ENCODE measurements at places on chromosomes 7 and 10.
A peak's percentile ranks its signal among the peaks of the same experiment; 100 is the strongest.

DNA sequence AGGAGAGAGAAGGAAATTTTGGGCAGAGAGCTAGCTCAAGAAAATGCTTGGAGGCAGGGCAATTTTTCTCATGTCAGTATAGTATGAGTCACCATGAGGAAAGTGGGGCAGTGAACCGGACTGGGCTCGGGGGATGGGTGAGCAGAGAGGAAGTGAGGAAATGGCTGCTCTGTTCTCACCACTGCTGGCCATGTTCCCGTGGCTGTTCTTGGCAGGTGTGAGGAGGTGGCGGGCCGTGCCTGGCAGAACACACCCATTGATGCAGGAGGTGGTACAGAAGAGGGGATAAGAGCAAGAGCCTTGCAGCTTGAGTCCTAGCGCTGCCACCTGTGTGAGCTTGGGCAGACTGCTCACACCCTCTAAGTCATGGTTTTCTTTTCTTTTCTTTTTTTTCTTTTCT is 304.4 kb upstream of the LYZL1 start:
- DNase-seq, result peak; percentile 85

DNA sequence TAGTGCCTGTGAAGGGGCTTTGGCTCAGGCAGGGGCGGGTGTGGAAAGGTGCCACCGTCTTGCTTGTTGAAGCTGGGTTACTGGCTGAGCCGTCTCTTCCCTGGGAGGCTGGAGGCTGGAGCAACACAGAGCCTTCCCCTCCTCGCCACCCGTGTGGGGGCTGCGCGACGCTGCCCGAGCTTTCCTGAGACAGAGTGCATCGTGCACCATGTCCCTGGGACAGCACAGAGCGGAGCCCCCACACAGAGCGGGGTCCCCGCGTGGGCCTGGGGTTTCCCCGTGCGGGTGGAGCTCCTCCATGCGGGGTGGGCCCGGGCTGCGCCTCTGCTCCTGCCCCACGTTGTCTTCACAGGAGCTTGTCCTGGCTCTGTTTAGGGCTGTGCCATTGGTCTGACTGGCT is 69.9 kb downstream of the INPP5A start:
- DNase-seq, result no peak

- DNase-seq, result no peak
Observed at GRCh38 chr7:13989949-13990305, 461 bp upstream of the ETV1 start.

DNA sequence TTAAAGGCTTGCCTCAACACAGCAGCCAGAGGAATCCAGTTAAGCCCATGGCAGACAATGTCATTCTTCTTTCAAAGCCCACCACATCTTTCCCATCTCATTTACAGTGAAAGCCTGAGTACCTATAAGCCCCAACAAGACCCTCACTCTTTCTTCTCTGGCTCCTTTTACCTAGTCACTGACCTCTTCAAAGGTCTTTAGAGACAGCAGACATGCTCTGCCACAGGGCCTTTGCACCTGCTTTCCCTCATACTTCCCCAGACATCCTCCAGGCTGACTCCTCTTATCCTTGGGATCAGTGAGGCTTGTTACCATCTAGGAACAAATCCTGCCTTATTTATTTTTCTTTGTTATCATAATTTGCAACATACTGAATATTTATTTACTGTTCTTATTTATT is 17.8 kb downstream of the HYAL4 start:
- DNase-seq, result no peak

DNA sequence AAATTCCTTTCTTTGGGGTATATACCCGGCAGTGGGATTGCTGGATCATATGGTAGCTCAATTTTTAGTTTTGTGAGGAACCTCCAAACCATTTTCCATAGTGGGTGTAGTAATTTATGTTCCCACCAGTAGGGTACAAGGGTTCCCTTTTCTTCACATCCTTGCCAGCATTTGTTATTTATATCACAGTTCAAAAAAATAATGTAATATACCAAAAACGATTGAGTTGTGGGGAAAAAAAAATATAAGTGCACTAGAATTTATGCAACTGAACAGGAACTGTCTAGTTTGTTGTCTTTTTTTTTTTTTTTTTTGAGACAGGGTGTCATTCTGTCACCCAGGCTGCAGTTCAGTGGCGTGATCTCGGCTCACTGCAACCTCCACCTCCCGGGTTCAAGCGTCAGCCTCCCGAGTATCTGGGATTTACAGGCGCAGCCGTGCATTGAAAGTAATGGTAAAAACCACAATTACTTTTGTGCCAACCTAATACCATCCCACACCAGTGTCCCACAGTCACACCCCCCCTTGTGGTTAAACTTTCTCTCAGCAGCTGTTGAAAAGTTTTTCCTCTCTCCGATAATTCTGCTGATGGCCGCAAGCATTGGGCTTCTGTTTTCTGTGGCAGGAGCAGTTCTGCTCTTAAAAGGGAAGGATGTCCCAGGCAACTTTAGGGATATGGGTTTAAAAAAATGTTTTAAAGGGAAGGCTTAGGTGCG is 6.8 kb upstream of the LAT2 start:
- DNase-seq, result peak; percentile 58

DNA sequence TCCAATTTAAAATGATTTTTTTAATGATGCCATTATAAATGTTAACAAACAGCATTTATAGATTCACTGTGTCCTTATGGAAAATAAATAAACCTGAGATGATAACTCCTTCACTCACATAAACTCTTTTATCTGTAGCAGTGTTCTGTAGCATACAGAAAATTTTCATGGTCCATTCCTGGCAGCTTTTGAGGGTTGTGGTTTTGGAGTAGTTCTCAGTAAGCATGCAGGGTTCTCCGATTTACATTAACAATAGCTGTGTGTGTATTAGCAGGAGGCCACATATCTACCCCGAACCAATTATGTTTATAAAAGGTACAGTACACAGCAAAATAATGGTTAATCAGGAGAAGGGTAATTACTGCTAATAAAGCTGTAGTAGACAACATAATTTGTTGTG is 162.7 kb downstream of the CDCA7L start:
- DNase-seq, result no peak

GRCh38 chr7:512541-513311 is 6.9 kb downstream of the PDGFA start:
- DNase-seq, result no peak

DNA sequence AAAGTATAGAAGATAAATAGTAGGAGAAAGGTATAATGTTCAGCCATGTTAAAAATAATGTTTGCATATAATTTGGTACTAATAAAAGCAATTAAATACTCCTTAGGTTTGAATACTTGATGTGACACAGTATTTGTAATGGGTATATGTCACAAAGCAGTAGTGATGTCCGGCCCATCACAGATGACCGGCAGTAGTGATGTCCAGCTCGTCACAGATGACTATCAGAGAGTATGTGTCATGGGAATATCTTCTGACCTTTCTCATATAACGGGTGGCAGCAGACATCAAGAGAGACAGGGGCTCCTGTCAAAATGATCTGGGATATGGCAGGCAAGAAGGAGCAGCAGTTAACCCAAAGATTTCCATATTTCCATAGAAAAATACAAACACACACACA is 477.4 kb upstream of the KLF6 start:
- no peak for DNase-seq

DNA sequence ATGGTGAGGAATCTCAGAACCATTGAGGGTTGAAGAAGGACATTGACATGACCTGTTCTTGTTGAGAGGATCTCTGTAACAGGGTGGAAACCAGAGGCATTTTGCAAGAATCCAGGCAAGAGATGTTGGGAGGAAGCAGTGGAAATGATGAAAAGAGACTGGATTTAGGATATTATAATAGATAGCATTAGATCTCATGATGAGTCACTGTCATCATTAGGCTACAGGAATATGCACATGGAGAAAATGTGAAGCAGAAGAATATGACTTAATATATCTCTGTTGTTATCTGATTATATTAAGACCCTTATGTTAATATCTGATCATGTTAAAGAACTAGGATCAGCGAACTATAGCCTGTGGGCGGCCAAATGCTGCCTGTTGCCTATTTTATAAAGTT is 393.0 kb upstream of the MTPN start:
- no peak for DNase-seq

DNA sequence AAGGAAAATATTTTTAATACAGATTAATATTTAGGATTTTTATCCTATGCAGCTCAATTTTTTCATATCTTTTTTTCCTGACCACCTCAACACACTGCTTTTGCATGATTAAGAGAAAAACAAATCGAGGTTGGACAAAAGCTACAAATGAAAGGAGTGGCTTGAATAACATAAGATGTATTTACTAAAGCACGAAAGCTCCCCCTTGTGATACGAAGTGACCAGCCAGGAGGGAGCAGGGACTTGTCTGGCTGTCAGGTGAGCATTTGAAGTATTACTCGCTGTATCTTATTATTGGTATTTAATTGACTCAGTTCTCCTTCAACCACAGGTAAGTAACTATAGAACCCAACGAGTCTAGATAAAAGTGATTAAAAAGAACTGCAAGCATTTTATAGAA is 265.2 kb upstream of the PHF14 start:
- DNase-seq, result peak; percentile 21

DNA sequence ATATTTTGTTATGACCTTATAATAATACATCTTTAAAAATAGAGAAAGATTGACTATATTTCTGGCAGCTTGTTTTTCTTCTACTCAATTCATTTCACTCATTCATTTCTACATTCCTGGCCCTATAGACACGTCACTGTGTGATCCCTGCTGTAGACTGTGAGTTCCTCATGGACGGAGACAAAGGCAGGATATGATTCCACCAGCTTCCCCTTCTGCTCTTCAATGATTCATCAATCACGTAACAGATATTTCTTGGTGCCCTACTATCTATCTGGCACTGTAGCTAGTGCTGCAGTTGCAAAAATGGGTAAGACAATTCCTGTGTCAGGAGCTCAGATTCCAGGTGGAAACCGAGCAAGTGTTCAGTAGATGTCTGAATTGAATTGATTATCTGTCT is 415.0 kb downstream of the SFMBT2 start:
- DNase-seq, result peak; percentile 62

- DNase-seq, result no peak
Observed at GRCh38 chr7:67764289-67764688, 767.7 kb downstream of the TYW1 start.

DNA sequence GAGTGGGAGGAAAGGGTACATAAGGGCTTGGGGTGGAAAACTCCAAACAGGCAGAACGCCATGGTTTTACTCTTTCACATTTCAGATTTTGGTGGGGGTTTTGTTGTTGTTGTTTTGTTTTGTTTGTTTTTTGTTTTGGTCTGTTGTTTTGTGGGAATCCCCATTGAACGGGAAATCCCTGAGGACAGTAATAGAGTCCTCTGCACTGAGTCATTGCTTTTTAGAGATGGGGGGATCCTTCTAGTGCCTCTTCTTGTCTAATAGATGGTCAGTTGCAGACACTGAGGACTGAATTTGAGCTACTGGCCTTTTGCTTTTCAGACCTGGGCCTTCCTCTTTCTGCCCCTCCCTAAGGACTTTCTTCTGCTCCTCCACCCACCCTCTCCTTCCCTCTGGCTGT is 20.0 kb downstream of the TRPV5 start:
- DNase-seq, result no peak

GRCh38 chr7:150329331-150330120 is 6.2 kb upstream of the ACTR3C start:
- DNase-seq, result no peak

- DNase-seq, result no peak
Observed at GRCh38 chr10:110067960-110068770, 60.4 kb downstream of the ADD3 start.

- no peak for DNase-seq
Observed at GRCh38 chr10:125451319-125451718, 231.6 kb downstream of the TEX36 start.

DNA sequence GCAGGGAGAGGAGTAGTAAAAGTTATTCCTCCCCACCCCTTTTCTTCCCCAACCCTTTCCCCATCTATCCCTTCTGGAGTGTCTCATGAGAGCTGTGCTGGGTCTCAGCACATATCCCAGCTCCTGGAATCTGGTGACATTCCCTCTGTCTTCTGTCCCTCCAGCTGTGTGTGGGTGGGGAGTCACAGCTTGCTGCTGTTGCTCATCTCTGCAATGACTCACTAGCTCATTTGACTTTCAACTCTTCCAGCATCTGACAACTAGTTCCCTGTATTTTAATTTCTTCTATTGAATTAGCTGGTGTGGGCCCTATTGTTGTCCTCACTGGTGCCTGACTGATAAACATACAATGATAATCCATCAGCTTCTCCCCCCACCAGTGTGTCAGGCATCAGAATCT is 198.9 kb upstream of the AUTS2 start:
- no peak for DNase-seq

DNA sequence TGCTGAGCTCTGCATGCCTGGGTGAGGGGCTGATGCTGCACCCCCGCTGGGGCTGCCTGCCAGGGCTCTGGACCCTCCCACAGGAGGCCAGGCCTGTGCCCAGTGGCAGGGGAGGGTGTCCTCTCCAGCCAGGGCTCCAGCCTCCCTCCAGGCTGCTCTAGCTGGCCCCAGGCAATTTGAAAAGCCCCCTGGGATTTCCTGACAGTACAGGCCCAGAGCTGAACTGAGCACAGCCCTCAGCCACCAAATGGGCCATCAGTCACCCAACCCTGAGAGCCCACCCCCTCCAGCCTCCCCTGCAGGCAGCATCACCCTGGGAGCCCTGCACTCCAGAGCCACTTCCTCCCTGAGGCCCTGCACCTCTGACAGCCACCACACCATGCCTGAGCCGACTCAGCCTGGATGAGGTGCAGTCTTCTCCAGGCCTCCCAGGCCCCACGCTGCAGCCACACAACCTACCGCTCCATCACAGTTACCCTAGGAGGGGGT is 101.8 kb upstream of the RET start:
- no peak for DNase-seq

GRCh38 chr10:132684164-132684891 is 101.6 kb downstream of the NKX6-2 start:
- DNase-seq, result peak; percentile 92

DNA sequence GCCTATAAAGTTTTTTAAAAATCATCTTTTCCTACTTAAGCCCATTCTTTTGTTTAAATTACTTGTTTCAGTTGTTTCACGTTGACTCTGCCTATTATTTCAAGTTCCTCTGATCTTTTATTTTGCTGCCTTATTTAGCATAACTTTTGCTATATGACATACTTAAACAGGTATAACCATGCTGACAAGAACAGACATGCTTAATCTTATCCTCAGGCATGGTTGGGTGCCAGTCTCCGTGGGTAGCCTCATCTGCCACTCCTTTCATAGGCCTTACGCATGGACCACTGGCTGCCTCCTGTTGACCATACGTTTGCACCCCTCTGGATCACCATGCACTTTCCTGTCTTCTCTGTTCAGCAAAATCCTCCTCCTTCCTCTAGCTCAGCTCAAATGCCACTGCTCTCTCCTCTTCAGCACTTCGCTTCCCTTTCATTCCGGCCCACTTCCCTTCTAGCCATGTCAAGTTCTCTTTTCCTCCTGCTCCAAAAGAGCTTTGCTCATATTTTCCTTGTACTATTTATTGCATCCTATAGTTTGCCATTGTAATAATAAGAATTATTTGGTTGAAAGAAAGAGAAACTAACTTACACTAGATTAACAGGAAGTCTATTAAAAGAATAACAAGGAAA is 10.0 kb upstream of the TSPAN33 start:
- no peak for DNase-seq

- DNase-seq, result no peak
Observed at GRCh38 chr10:43212043-43212721, 54.7 kb downstream of the RASGEF1A start.

DNA sequence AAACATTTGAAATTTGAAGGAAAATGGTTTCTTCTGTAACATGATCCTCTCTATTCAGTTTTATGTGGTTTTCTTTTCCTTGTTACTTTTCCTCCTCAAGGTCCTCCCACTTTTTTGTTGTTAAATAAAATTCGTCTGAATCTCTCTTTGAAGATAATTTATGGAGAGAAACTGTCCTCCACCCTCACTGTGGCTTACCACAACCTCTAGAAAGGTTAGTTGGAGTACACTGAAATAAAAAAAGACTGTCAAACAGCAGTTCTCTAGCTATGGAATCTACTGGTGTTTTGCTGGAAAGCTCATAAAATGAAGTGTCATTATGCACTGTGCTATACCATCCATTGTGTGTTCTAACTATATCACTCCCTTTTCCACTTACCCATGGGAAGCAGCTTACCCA is 189.4 kb downstream of the HDAC9 start:
- DNase-seq, result no peak
